Activated CD4-positive, alpha-beta T cell treated with anti-CD3 and anti-CD28 coated beads for 48 hours (primary cell): ENCODE measurements at places on chromosomes 6 and 20.

- DNase-seq = no peak
Observed at GRCh38 chr6:20433321-20433720, 31.6 kb downstream of the E2F3 start.

DNA sequence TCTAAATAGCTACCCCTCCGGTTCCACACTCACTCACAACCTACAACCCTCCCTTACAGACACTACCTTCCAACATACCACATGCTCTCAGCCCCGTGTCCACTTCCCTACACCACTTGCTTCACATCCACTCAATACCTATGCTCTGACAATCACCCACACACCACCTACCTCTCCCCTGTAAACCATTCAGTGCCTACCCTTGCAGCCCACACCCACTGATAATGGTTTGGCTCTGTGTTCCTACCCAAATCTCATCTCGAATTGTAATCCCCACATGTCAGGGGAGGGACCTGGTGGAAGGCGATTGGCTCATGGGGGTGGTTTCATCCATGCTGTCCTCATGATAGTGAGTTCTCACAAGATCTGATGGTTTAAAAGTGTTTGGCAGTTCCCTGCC is 9.8 kb upstream of the ZNF343 start:
- no peak for DNase-seq

DNA sequence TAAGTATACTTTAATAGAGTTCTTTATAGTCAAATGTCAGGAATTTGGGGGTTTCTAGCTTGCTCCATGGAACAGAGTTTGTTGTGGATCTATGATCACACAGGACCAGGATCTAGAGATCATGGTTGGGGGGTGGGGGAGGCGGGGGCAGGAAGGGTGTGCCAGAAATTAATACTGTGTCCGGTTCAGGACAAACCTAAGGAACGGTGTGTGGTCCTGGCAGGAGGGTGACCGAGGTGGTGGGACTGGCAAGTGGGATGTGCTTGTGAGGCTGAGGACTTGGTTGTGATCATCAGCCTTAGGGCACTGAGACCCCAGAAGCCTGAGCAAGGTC is 27.9 kb downstream of the GSTA3 start:
- DNase-seq = no peak

DNA sequence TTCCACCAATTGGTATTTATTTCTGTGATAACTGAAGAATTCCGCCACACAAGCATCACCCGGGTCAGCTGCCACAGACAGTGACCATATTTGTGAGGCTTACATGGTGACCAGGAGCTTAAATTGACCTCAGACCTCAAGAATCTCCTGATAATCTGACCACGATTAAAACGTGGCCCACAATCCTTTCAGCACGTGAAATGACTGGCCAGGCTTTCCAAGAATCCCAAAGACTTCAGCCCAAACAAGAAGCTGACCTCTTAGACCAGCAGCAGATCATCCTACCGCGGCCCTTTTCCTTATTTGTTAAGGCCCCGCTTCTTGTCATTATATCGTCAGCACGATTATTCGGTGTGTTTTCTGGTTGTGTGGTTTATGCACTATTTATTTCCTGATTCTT is 45.6 kb upstream of the CD93 start:
- DNase-seq = no peak

GRCh38 chr6:925656-926213 is 232.8 kb upstream of the EXOC2 start:
- no peak for DNase-seq

GRCh38 chr6:142026471-142026870 is 106.3 kb upstream of the GJE1 start:
- DNase-seq = no peak

DNA sequence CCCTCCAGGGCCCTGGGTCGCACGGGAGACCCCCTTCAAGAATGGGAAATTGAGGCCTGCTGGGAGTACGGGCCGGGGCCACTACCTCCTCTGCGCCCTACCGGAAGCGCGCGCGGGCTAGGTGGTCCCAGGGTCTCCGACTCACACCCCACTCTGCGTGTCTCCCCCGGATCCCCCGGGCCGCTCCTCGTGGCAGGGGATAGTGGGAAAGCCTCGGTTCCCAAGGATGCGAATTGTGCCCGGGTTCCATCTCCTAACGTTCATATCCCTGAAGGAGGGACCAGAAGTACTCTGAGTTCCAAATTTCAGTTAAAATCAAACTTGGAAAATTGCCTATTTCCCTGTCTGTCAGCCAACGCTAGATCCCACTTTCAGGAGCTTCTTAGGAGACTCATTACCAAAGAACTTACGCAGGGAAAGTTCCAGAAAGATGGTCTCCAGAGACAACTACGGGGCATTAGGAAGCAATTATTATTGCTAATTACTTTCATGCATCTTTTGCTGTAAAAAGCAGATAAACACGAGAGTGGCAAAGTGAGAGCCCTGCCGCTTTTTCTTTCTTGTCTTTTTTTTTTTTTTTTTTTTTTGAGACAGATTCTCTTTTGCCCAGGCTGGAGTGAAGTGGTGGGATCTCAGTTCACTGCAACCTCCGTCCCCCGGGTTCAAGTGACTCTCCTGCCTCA is 858 bp downstream of the FAM83D start:
- DNase-seq = no peak

GRCh38 chr20:39359981-39360620 is 398.0 kb downstream of the DHX35 start:
- DNase-seq = no peak

DNA sequence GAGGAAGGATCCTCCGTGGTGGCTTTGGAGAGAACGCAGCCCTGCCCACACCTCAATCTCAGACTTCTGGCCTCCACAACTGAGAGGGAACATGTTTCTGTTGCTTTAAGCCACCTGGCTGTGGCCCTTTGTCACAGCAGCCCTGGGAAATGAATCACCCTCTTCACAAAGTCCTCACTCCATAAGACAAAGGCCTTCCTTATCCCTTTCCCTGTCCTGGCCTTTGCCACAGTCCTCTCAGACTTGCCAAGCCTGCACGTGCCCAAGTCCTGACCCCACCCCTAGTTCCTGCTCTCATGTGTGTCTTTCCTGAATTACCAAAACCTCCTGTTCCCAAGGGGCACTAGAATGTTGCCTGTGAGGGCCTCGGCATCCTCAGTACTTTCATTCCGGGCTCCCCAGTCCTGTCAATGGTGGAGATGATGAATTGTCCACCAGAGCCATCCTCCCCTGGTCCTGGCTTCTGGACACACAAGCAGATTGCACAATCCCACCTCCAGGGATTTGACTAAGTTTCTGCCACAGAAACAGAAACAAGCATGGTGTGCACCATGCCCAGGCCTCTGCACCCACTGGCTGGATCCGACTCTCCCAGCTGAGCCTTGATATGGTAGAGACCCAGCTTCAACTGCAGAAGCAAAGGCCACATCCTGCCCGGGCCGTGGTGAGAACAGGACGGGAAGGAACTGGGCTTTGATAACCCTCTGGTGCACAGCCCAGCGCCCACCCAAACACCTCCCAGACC is 232.6 kb upstream of the PDE10A start:
- no peak for DNase-seq
